NCI-H187 (cell line): ENCODE measurements at places on chromosomes 6 and 20.
A peak's percentile ranks its signal among the peaks of the same experiment; 100 is the strongest.

- DNase-seq, result no peak
These were observed 8.3 kb downstream of the KIF3B start for GRCh38 chr20:32285621-32286371.

GRCh38 chr6:89954721-89955148 lies 60.5 kb downstream of the GJA10 start:
- DNase-seq, result no peak

DNA sequence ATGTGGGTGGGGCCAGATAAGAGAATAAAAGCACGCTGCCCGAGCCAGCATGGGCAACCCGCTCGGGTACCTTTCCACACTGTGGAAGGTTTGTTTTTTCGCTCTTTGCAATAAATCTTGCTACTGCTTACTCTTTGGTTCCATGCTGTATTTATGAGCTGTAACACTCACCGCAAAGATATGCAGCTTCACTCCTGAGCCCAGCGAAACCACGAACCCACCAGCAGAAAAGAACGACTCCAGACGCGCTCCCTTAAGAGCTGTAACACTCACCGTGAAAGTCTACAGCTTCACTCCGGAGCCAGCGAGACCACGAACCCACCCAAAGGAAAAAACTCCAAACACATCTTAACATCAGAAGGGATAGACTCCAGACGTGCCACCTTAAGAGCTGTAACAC lies 76.7 kb downstream of the TFAP2A start:
- no peak for DNase-seq

DNA sequence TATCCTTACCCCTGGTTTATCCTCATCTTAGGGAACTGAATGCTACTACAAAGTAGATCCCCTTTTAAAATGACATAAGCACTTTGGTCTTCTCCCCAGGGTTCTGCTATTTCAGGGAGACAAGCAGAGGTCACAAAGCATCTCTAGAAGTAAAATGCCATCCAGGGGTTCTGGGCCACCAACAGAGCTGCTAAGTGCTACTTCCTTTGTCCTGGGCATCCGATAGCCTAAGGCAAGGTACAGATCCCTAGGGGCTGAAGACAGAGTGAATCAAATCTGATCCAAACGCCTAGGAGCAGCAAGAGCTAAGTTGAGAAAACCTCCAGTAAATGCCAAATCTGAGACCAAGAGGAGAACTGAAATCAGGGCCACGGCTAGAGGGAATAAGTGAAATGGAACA lies 161.2 kb downstream of the PTPRT start:
- DNase-seq, result no peak

DNA sequence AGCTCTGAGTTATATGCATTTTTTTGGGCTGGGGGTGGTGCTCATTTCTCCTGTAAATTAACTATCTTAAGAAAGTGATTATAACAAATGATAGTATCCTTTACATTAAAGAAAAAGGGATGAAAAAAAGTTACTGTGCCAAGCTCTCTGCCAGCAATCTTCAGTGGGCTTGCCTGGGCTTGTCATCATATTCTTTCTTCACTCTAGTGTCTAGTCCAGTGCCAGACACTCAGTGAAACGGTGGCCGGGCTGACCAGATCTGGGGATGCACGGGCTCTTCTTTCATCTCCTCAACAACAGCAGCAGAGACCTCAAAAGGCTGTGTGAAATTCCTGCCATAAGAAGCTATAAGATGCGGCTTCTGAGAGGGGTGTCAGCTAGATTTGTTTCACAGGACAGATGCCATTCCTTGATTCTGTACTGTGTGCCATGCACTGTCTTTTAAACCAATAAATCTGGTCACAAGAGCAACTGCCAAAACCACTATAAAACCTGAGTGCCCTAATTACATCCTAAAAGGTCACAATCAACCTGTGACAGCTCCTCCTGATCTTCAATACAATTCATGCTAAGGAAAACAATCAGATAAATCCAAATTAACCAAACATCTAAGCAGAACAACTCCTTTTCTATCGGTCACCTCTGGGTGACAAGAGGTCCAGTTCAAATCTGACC lies 12.1 kb downstream of the EXOC2 start:
- DNase-seq, result peak; percentile 11

GRCh38 chr6:38239719-38240451 lies 399.8 kb downstream of the BTBD9 start:
- DNase-seq, result no peak

DNA sequence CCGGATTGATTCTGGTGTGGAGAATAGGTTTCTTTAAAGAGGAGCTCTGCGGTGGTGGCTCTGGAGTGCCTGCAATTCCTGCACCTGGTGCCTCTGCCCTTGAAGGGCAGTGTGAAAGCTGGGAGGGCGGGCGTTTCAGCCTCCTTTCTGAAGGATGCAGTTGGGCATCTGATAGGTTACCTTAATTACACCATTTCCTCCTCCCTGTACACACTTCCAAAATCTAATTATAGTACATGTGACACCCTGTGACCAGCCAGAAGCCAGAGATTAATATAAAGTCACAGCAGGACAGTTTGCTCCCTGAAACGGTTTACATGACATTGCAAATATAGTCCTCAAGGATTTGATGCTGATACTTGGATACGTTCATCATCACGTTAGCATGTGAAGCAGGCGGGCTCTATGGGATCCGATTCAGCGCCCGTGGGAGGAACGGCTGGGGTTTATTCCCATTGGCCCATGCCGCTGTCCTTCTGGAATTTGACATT lies 548.2 kb downstream of the QKI start:
- no peak for DNase-seq

DNA sequence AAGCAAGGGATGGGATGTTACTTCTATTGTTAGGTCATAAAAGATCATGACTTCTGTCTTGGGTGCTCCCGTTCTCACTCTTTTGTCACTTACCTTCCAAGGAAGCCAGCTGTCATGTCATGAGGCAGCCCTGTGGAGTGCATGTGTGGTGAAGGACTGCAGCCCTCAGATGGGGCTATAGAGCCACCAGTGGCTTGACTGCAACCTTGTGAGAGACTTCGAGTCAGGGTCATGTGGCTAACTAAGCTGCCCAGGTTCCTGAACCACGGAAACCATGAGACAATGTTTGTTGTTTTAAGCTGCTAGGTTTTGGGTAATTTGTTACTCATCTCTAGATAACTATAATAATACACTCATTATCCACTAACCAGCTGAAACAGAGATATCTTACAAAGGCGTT lies 477.1 kb downstream of the BTBD3 start:
- DNase-seq, result no peak
